ENCODE measurements at places on chromosomes 5 and 9.

- no peak for DNase-seq
Measured at GRCh38 chr5:428754-429452, 14.1 kb upstream of the EXOC3 start.

- DNase-seq = no peak
Measured at GRCh38 chr9:27791311-27791710, 218.0 kb upstream of the C9orf72 start.

- no peak for DNase-seq
Measured at GRCh38 chr9:92657296-92658094, 12.4 kb downstream of the IPPK start.

DNA sequence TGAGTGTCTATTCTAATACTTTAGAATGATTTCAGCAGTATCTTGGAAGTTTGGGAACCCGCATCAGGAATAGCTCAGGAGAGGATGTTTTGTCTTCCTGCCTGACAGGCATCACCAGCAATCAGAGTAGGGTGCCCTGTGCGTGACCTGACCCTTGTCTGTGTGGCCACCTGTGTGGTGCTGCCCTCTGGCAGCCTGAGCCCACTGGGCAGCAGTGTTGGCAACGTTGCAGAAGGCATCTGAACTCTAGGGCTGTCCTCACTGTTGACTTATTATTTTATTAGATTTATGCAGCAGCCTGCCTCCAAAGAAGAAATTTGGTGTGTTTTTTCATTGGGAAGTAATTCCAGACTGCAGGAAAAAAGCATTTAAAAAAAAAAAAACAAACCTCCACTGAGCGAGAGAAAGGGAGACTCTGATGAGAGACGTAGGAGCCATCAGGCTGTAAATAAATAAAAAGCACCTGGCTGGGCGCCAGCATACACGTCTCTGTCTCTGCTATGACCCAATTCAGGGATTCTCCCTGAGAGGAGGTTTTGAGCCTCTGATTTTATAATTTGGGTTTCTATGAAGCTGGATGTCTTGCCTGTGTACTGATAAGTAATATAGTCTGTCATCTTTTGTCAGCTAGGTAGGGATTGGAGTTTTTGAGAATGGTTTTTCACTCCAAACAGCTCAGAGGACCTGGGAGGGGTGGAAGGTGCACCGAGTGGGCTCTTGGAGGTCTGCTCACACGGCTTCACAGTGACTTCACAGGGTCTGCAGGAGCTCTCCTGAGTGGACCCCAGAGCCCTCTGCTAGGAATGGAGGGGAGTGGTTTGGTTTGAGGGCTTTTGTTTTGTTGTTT lies 49.0 kb downstream of the FAM78A start:
- no peak for DNase-seq

GRCh38 chr5:19795218-19795617 lies 192.8 kb downstream of the CDH18 start:
- DNase-seq = no peak

DNA sequence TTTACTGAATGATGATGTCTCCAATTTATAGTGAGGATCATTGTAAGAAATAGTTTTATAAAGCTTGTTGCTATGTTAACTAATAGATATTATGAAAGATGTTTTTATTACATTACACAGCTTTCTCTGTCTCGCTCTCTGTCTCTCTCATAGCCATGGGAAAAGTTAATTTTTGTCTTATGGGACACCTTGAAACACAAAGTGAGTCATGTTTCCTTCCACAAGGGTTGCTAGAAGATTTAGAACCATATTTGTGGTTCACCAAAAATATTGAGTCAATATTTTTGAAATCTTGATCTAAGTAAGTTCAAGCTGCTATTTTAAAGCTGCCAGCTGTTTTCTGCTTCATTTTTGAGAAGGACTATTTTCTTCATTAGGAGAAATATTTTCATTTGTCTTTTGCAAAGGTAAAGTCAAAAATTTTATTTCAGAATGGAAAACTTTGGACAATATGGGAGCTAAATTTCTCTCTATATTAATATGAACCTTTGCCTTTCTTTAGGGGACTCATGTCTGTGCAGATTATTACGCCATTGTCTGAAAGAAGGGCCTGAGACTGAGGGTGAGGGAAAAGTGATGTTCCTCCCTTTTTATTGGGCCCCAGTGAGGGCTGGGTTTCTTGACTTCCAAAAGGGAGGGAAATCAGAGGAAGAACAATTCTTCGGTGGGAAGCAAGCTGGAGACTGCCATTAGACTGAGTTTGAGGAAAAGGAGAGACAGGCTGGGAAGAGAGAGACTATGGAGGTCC lies 87.9 kb upstream of the SLC24A2 start:
- DNase-seq = no peak

DNA sequence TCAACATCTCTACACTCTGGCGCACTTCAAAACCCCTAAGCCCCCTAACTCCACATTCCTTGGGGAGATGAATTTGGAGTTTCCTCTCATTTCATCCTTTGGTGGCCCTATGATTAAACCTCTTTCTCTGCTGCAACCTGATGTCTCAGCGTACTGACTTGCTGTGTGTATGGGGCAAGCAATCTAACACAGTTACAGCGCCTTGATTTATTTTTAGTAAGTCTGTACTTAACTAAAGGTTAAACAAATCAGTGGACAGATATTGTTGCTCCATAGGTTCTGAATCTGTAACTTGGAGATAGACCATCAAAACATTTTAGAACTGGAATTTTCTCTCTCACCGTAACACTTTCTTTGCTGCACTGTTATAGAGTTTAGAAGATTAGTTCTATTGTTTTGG lies 452.8 kb downstream of the IRX1 start:
- no peak for DNase-seq

GRCh38 chr9:126111556-126111955 lies 215.1 kb upstream of the MVB12B start:
- no peak for DNase-seq

DNA sequence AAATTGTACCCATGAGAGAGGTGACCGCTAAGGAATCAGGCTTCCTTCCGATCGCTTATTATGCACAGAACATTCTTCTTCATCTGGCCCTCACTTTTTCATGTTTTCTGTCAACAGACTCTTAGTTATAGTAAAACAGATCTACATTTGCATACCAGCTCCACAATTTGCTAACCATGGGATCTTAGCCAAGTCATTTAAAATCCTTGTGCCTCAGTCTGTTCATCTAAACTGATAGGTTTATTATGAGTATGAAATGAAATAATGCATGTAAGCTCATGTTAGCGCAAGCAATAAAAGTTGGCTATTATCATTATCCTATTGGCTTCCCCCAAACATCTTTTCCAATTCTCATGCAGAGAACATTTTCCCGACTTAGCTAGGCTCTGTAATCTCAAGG lies 42.3 kb downstream of the FGF1 start:
- DNase-seq = no peak

- no peak for DNase-seq
Measured at GRCh38 chr9:61666849-61667371, 477.1 kb downstream of the SPATA31A7 start.

DNA sequence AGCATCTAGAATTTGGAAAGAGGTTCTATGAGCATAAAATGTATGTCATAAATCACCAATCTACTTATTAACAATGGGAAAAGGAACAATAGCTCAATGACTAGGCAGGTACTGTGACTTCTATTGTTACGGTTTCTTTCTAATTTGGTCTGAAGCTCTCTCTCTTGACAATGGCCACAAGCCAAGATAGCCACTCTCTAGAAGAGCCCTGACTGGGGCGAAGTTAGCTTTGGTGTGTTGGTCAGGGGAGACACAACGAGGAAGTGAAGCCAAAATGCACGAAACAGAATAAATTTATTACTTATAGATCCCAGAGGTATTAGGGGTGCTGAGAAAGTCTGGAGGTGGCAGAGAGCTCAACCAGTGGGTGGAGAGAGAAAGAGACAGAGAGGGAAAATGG lies 9.4 kb upstream of the RAD23B start:
- DNase-seq = no peak

DNA sequence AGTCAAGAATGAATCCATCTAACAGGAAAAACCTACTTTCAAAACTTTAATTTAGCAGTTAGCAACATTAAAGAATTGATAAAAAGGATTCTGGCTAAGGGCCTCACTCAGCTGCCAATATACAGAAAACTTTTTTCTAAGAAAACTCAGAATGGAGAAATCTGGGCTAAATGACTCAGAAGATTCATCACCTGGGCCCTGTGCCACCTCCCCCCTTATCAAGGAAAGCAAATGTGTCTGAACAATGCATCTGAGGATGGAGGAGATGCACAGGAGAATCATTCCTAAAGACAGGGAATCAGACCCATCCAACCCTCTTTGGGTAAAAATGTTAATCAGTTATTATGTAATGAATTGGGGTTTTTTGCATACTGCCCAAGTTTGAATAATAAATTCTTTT lies 592.0 kb upstream of the DMAC1 start:
- DNase-seq = no peak

DNA sequence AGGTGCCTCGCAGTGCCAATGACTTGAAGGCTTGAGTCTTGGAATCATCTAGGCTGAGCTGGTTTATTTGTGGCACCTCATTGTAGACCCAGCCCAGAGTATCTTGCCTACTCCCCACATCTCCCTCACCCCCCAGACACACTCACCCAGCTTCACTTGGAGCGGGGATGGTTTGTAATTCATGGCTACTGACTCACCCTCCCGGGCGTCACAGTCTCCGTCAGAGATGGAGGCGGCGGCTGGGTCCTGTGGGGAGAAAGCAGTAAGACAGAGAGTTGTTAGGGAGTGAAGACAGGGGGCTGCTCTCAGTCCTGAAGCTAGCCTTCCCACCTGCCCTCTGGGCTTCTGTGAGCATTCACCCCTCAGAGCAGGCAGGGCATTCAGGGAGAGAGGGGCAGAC lies 29.0 kb upstream of the MYORG start:
- no peak for DNase-seq

Measured in activated T-cell treated with anti-CD3 and anti-CD28 coated beads for 24 hours (primary cell).